ENCODE measurements at places on chromosomes 12 and 14. TPM values are rescaled to one million over a fixed set of nuclear protein-coding genes. Genes with fewer than 3 reads are reported as not detected.

GRCh38 chr12:47837190-47838171 is 17.8 kb upstream of the HDAC7 start:
- no peaks in the 10 kb centered on the region for H3K4me1 ChIP-seq
- H3K36me3 ChIP-seq = no peaks in the 10 kb centered on the region
- H3K4me3 ChIP-seq = no peak overlapping the region
- H3K27ac ChIP-seq = no peak overlapping the region
- peak; percentile 54 for DNase-seq

GRCh38 chr14:96059519-96060135 is 20.5 kb downstream of the C14orf132 start:
- DNase-seq = no peak
- no peaks in the 10 kb centered on the region for H3K36me3 ChIP-seq
- H3K4me1 ChIP-seq = no peaks in the 10 kb centered on the region

The LUM gene
- not detected for total RNA-seq

The LTA4H gene
- 90.4 TPM for total RNA-seq

The SMARCC2 gene
- 21.3 TPM for total RNA-seq

DNA sequence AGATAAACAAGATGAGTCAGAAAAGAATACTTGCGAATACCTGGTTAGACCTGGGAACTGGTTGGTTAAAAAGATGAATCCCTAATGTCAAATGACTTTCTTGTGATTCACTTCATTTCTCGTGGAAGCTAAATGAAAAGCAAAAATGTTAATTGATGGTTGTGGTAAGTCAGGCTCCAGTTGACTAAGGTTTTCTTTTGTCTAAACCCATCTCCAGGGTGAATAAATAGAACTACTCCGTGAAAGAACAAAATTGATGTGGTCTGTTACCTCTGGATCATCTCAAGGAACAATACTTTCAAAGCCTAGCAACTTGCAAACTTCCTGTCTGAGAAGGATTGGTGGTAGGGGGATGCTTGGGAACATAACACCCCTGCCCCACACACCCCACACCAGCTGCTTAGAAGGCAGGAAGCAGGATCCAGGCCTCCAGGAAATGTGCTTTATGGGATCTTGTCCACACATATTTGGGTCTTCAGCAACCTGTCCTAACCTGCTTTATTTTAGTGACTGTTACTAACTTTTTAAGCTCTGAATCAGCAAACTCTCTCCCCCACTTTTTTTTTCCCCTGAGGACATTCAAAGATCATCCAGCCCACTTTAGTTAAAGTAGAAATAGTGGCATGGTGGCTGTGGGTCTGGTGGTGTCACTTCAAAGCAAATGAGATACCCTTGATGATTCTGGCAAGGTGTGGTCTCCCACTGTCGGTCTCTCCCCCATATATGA is 60.4 kb upstream of the PTHLH start:
- H3K27ac ChIP-seq = no peak overlapping the region
- H3K4me3 ChIP-seq = no peak overlapping the region
- H3K27me3 ChIP-seq = no peaks in the 10 kb centered on the region
- no peaks in the 10 kb centered on the region for H3K36me3 ChIP-seq
- no peaks in the 10 kb centered on the region for H3K4me1 ChIP-seq
- DNase-seq = no peak

The CLEC4C gene
- not detected for total RNA-seq

The FMNL3 gene
- 1.1 TPM for total RNA-seq

- H3K4me1 ChIP-seq = no peaks in the 10 kb centered on the region
- H3K4me3 ChIP-seq = no peak overlapping the region
- no peaks in the 10 kb centered on the region for H3K27me3 ChIP-seq
- H3K36me3 ChIP-seq = no peaks in the 10 kb centered on the region
- no peak for DNase-seq
- H3K27ac ChIP-seq = no peak overlapping the region
These were observed 12.3 kb upstream of the DYNLL1 start for GRCh38 chr12:120483621-120484020.

DNA sequence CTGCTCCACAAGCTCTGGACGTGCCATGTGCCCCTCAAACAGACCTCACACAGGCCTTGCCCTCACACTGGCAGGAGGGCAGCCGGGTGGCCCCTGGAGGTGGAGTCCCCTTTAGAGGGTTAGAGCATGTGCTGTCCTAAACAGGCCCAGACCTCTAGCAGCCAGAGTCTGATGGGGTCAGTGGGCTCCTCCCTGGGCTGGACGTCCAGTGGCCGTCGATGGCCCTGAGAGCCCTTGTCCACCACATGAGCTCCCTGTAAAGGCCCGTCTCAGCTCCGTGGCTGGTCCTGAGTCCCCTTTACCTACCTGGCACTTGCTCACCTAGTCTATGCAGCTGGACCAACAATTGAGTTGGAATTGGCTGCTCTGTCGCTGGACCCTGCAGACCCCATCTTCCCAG is 3.8 kb downstream of the TMEM179 start:
- H3K4me1 ChIP-seq = no peaks in the 10 kb centered on the region
- H3K27ac ChIP-seq = no peak overlapping the region
- no peaks in the 10 kb centered on the region for H3K36me3 ChIP-seq

The PRH2 gene
- total RNA-seq = not detected

Measured in HepG2 (cell line).